ENCODE measurements at places on chromosomes 6 and 20.

GRCh38 chr6:7261852-7262461, 51.0 kb downstream of the SSR1 start:
- no peak for DNase-seq

DNA sequence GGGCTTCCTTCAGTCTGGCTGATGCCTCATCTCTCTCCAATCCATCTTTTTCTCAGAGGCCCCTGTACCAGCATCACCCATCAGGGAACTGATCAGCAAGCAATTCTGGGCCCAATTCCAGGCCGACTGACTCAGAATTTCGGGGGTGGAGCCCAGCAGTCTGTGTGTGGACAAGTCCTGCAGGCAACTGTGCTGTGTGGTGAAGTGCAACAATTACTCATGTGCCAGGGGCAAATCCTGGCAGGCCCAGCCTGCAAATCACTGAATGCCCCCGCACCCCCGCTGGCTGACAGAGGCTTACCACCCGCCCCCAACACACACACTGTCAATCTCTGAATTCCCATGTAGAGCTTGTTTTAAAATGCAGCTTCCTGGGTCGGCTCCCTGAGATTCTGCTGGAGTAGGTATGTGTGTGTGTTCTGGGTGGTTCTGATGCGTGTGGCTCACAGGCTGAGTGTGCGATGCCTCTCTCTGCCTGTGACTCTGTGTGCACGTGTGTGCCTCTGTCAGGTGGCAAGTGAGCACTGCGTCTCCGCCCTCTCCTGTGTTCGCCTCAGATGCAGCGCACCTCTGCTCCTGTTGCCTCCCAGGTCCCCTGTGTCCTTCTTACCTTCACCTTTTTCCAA, 45.4 kb downstream of the SSR1 start:
- DNase-seq = peak; percentile 83

DNA sequence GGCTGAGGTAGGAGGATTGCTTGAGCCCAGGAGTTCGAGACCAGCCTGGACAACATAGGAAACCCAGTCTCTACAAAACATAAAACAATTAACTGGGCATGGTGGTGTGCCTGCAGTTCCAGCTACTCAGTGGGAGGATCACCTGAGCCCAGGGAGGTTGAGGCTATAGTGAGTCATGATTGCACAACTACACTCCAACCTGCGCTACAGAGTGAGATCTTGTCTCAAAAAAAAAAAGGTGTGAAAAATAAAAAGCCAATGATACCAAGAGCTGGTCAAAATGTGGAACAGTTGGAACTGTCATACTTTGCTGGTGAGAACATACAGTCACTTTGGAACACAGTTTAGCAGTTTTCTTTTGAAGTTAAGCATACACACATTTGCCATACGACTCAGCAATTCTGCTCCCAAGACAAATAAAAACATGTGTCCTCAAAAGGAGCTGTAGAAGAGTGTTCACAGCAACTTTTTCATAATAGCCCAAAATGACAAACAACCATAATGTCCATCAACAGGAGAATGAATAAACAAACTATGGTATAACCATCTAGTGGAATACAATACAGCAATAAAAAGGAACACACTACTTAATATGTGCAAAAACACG, 21.6 kb upstream of the FKBP5 start:
- DNase-seq = no peak

GRCh38 chr6:52381249-52381648, 19.3 kb downstream of the PAQR8 start:
- no peak for DNase-seq

DNA sequence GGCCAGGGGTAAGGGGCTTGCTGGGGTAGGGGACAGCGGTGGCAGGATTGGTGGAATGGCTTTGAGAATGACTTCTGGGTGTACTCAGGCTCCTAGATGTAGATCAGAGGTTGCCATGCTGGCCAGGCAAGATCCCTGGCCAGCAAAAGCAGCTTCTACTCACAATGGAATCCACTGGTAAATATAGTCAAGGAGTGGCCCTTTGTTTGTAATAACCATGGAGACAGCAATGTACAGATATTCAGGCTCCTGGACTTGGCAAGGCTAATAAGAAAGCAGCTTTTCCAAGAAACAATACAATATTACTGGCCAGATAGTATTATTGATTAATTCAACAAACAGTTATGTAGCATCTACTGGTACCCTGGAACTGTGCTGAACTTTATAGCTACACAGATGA, 37.9 kb downstream of the CDH26 start:
- DNase-seq = no peak

GRCh38 chr20:10560686-10561085, 113.1 kb downstream of the JAG1 start:
- no peak for DNase-seq

DNA sequence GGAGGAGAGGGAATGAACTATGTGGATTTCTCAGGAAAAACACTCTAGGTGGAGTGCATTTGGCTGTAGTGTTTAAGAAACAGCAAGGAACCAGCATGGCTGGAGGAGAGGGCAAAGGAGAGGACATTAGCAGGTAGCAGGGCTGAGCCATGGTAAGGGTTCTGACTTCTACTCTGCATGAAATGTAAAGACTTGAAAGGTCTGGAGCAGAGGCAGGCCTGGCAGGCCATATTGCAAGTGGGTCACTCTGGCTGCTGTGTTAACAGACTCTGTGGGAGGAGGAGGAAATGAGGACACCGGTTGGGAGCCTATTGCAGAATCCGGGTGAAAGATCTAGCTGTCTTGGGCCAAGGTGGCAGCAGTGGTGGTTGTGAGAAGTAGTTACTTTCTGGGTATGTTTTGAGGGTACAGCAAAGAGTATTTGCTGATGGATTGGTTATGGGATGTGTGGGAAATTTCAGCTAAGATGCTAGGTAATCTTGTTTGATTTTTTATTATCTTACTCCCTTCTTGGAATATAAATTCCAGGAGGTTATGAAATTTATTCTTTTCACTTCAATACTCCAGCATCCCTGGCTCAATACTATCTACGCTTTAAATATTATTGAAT, 115.9 kb upstream of the BCLAF1 start:
- no peak for DNase-seq

DNA sequence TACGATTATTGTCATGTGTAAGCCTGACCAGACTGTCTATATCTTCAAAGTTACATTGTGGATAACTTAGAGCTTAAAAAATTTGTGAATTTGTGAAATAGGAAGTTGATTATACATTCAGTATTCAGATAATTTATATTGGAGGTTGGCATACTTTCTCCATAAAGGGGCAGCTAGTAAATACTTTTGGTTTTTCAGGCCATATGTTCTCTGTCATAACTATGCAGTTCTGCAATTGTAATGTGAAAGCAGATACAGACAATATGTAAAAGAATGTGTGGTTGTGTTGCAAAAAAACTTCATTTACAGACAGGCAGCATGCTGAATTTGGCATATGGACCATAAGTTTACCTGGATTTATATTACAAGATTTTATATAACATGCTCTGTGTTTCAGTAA, 29.3 kb downstream of the HSF2 start:
- no peak for DNase-seq

DNA sequence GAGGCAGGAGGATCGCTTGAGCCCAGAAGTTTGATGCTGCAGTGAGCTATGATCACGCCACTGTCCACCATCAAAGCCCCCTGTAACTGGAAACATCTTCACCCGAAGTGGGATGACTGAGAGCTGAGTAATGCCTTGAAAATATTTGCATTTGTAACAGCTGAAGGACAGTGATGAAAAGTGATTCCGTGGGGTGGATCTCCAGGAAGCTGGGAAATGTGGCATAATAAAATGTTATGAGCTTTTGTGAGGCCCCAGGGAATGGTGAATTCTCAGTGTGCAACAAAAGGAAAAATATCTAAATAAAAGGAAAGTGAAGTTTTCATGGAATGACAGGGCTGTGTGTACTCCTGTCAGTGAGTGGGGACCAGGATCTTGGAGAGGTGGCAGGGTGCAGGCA, 92.0 kb downstream of the JAG1 start:
- no peak for DNase-seq

DNA sequence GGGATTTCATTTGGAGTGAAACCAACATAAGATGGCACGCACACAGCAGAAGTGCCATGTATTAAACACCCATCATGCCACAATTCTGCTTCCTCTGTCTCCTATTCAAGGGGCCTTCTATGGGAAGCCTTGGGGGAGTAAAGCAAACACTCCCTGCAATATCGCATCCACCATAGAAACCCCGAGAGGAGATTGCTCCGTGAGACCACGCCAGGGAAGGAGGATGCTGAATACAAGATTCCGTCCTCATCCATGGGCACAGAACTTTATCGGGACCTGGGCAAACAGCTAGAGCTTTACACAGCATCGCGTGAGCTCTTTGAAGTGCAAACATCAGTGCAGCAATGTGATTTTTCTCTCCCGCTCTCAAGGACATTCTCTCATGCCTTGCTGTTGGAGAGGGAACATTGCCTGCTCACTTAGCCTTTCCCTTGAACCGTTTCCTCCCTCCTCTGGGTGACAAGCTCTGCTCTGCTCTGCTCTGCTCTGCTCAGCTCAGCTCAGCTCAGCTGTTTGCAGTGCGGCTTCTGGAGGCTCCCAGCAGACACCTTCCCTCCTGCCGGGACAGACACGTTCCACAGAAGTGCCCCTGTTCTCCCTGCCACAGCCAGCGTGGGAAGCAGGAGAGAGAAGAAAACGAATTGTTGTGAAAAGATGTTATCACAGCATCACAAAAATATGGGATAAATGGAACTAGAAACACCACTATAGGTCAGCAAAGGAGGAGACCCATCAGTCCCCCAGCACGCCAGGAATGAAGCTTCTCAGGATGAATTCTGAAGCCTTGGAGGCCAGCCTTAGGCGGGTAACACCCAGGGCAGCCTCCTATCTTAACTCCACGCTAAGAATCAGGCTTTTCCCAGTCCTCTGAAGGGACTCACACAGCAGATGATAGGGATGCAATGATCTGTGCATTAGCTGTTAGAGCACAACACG, 48.2 kb downstream of the RNASET2 start:
- DNase-seq = no peak

- peak; percentile 92 for DNase-seq
Measured at GRCh38 chr6:157756708-157757429, 66.2 kb upstream of the SNX9 start.

DNA sequence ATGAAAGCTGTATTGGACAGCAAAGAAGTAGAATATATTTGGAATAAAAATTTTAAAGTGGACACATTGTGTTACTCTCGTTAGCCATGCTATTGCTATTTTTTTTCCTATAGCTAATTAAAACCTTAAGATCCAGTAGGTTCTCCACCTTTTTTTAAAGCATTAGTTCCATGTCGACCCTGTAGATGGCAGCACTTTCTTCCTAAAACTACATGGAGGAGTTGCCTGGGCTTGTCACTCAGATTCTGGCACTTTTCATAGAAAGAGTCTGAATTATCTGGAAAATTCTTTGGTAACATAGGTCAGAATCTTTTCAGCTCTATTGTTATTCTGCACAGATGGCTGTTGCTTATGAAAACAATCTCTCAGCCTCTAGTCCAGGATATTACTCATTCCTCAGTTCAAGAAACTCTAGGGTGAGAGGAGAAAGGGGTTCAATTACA, 42.0 kb upstream of the ESR1 start:
- DNase-seq = peak; percentile 95

DNA sequence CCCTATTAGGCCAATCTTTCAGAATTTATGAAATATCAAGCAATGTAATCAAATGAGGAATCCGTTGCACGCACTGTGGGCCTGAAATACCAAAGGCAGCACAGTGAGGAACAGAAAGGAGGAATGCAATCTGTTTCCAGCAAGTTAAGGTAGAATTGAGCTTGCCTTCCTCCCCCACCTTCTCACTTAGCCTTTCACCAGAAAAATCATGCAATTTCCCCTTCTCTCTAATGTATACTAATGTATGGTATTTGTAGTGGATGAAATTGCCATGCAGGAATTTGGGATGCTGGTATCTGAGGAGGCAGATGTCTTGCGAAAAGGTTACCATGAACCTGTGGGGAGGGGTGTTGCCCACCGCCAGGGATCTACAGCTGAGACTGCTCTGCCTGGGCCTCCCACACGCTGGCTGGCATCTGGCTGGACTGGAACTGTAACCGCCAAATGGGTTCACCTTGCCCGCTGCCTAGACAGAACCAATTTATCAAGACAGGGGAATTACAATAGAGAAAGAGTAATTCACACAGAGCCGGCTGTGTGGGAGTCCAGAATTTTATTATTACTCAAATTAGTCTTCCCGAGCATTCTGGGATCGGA, 222.4 kb upstream of the MYLIP start:
- no peak for DNase-seq

GRCh38 chr20:63847237-63848002, 13.9 kb upstream of the ABHD16B start:
- peak; percentile 74 for DNase-seq

- DNase-seq = no peak
Measured at GRCh38 chr6:41288754-41289129, 2.3 kb upstream of the TREM1 start.

- no peak for DNase-seq
Measured at GRCh38 chr20:31858760-31859083, 11.6 kb downstream of the DUSP15 start.

DNA sequence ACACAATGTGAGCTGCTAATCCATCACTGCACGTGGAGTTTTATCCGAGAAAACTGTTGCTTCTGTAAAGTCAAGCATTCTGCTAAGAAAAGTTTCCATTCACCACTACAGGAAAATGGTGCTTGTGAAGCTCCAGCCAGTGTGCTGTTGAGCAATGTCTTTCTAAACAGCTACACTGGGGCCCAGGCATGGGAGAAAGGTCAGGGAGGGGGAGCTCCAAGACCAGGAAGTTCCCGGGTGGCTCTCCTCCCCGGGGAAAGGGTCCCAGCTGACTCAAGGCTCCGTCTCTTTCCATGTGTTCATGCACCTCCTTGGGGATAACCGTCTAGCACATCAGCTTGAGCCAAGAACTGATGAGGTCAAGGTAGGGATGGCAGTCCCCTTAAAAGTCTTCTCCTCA, 20.5 kb downstream of the RPP40 start:
- no peak for DNase-seq

DNA sequence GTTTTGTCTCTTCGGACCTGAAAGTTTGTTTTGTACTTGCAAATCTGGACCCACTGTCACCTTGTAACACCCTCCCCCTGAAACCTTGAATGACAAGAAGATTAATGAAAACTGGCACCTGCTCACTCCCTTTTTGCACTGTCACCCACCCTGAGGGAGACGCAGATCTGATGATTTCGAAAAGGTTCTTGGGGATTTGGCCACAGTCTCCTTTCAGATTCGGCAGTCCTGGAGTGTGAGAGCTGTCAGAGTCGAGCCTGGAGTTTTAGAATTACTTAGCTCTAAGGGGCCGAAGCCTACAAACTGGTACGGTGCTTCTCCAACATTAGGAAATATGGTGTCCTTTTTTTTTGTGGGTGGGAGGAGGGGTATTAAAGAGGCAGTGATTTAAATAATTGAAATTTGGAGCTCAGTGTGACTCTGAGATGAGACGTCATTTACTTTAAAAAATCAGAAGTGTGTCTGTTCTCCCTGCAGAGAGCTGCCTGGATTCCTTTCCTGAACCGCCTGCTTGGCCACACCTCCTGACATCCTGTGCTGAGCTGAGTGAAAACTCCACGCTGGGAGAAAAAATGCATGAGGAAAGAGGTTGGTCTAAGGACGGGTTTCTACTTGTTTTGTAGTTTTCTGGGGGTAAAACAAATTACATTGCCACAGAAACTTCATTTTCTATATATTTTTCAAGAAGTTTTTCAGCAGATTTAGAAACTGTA, 447.0 kb upstream of the CDH4 start:
- DNase-seq = no peak

- no peak for DNase-seq
Measured at GRCh38 chr6:17665132-17665531, 41.6 kb downstream of the NUP153 start.
